ENCODE measurements at places on chromosomes 3 and 15. TPM values are rescaled to one million over a fixed set of nuclear protein-coding genes. Genes with fewer than 3 reads are reported as not detected.

- peak; percentile 36 for DNase-seq
Measured at GRCh38 chr15:27679203-27679602, 419.9 kb downstream of the OCA2 start.

DNA sequence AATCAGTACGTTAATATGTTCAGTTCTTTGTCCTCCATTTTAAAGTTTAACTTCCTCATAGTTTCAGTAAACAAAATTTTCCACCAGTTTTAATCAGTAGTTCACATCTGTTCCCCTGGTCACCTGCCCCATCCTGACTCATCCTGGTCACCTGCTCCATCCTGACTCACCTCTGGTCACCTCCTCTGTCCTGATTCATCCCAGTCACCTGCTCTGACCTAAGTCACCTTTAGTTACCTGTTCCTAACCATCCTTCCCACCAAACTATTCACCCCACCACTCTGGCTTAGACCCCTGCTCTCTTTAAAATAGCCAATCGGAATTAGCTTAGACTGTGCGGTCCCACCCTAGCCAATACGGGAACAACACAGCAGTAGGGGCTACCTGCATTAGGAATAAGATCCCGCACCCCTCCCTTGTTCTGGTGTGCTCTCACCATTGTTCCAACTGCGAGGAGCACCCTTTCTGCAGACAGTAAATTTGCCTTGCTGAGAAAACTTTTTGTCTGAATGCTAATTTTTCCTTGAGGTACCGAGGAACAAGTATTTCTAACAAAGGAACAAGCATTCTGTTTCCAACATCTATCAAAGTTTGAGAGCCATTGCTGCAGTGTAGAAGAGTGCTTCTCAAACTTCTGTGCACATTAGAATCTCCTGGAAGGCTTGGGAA lies 169.3 kb downstream of the ADAMTS17 start:
- no peak for DNase-seq

DNA sequence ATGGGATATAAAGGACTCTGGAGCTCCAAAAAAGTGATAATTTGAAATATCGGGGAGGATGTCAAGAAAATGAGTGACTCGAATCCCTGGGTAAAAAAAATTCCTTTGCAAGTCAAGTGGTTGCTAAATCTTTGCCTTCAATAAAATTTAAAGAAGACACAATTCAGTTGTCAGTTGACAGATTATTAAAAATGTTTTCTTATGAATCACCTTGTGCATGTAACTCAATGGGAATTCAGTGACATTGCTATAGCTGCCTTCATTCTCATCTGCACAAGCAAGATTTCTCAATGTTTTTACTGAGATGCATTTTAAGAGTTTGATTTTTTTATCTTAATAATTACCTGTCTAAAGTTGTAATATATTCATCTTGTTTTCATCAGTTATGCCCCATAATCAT lies 264.0 kb upstream of the IL12A start:
- DNase-seq: no peak

- DNase-seq: no peak
Measured at GRCh38 chr3:30353711-30354467, 252.5 kb upstream of the TGFBR2 start.

DNA sequence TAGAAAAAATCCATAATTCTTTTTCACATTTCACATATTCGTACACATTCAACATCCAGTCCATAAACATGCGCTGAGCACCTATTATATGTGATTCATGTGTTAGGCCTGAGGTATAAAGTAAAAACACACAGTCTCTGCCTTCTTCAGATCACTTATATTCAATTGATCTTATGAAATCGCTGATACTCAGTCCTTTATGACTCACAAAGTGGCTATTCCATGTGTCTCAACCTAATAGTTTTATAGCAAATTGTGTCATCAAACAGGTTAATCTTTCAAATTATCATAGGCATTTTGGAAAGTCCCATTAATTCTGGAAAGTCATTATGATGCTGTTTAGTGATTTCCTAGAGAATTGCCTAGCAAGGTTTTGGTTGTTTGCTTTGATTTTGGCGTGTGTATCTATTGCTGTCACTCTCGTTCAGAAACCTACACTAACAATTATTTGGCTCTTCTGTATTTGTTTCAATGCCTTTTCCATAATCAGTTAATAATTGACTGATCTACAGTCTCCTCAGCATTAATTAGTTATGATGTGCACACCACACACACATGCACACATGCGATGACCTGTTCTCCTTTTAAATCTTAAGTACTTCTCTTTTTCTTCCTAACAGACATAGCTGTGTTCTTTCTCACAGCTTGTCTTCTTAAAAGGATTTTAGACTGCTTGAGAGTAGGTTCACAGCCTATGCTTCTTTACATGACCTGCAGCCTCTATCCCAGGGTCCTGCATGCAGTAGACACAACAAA lies 353.1 kb downstream of the MECOM start:
- DNase-seq: no peak

DNA sequence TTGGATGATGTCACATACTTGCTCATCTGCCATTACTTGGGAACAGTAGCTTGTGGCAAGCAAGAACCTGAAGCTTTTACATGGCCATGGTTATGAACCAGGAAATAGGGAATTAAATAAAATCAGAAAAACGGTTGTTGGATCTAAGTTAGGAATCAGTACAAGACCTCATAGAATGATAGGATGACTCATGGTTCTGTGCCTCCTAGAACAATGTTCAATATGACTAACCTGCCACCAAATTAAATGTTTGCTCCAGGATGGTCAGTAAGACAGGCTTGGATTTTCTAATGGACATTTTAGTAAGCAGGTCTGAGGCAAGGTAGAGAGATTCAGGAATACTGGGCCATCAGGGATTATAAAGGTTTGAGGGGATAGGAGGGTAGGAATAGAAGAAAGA lies 218.9 kb downstream of the PLOD2 start:
- no peak for DNase-seq

- no peak for DNase-seq
Measured at GRCh38 chr3:133591271-133591742, 17.8 kb downstream of the CDV3 start.

GRCh38 chr15:70185251-70185711 lies 87.6 kb upstream of the TLE3 start:
- DNase-seq: no peak

- no peak for DNase-seq
Measured at GRCh38 chr3:38348903-38349302, 2.3 kb downstream of the XYLB start.

DNA sequence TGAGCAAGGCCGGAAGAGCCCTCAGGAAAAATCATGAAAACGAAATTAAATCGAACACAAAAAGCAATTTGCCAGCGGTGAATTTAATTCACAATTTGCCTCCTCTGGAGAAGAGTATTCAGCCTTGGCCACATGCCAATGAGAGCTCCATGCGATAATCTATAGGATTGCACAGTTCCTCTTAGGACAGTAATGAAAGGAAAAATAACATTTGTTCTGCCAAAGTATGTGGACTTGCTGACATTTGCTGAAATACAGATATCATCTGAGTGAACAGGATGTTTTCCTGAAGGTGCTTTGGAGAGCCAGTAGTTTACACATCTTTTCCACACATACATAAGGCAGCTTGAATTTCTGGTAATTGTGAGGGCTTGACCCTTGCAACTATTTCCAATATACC lies 188.6 kb upstream of the PDZRN3 start:
- no peak for DNase-seq

The SPATA12 gene
- 0.12 TPM for total RNA-seq

The TGM4 gene
- 0.04 TPM for total RNA-seq
